ENCODE measurements at places on chromosomes 16 and 17.

- peak overlapping the region; percentile 66 for H3K27ac ChIP-seq
- H3K27me3 ChIP-seq = no peaks in the 10 kb centered on the region
- peak; percentile 90 for DNase-seq
These were observed 12.6 kb downstream of the ZBTB4 start for GRCh38 chr17:7466639-7467341.

GRCh38 chr16:3099732-3100499 lies 822 bp upstream of the ZSCAN10 start:
- no peaks in the 10 kb centered on the region for H3K36me3 ChIP-seq
- peak; percentile 93 for DNase-seq
- H3K4me3 ChIP-seq = peak overlapping the region; percentile 52
- H3K4me1 ChIP-seq = peaks cover 8% of the 10 kb centered on the region
- H3K27ac ChIP-seq = no peak overlapping the region

GRCh38 chr16:57007050-57007449 lies 17.7 kb downstream of the NLRC5 start:
- no peaks in the 10 kb centered on the region for H3K36me3 ChIP-seq
- H3K4me1 ChIP-seq = no peaks in the 10 kb centered on the region
- no peak for DNase-seq
- H3K27me3 ChIP-seq = no peaks in the 10 kb centered on the region
- no peak overlapping the region for H3K27ac ChIP-seq

- no peak overlapping the region for H3K4me3 ChIP-seq
- no peak overlapping the region for H3K27ac ChIP-seq
- DNase-seq = no peak
- peaks cover 9% of the 10 kb centered on the region for H3K4me1 ChIP-seq
These were observed 235.2 kb upstream of the CDH5 start for GRCh38 chr16:66131156-66131807.

DNA sequence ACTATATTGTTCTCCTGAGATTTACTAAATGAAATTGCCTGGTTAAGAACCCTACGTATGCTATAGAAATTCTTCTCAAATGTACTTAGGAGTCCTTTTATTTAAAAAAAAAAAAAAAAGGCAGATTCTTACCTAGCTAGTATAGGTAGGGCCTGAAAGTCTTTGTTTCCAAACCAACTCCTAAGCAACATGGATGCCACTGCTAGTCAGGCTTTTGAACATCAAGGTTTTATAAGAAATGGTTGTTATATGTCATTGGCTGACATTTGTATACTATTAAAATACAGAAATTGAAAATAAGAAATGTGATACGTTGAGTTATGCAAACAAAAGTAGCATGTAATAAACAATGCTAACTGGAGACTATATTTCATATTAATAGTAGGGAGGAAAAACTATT lies 1.2 kb downstream of the EVI2A start:
- no peak for DNase-seq
- no peaks in the 10 kb centered on the region for H3K27me3 ChIP-seq
- no peak overlapping the region for H3K27ac ChIP-seq
- peak overlapping the region; percentile 24 for H3K4me3 ChIP-seq
- no peaks in the 10 kb centered on the region for H3K4me1 ChIP-seq
